ENCODE measurements at places on chromosomes 5 and 9. TPM values are rescaled to one million over a fixed set of nuclear protein-coding genes. Genes with fewer than 3 reads are reported as not detected.

DDX4 gene
- 0.24 TPM for polyA plus RNA-seq

FOXD4L3 gene
- polyA plus RNA-seq: 0.24 TPM

DNAJC18 gene
- polyA plus RNA-seq: 43.3 TPM

SLC27A6 gene
- 3.6 TPM for polyA plus RNA-seq

NSUN2 gene
- 36.2 TPM for polyA plus RNA-seq

UHRF2 gene
- polyA plus RNA-seq: 55.4 TPM

PCDHB4 gene
- polyA plus RNA-seq: 6.3 TPM

LECT2 gene
- 2.1 TPM for polyA plus RNA-seq

- no peaks in the 10 kb centered on the region for H3K27me3 ChIP-seq
- no peak for DNase-seq
- no peaks in the 10 kb centered on the region for H3K36me3 ChIP-seq
Observed at GRCh38 chr5:23302438-23302837, 205.0 kb upstream of the PRDM9 start.

DNA sequence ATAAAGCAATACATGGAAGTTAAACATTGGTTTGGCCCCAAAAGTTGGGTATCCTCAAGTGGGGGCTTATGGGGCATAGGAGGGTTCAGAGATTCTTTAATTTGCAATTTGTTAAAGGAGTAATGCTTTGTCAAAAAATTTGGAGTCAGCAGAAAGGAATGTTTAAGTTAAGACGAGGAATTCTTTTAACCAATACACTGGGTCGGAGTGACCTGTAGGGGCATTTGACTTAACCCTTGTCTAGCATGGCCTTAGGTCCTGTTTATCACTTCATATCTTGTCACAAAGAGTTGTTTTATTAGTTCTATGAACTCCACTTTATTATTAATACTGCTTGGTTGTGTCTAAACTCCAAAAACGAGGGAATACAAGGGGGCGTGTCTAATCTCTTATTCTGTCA is 656.1 kb upstream of the RORB start:
- no peak for DNase-seq
- no peaks in the 10 kb centered on the region for H3K27me3 ChIP-seq
- H3K27ac ChIP-seq: no peak overlapping the region
- no peak overlapping the region for H3K4me3 ChIP-seq
- no peaks in the 10 kb centered on the region for H3K36me3 ChIP-seq

GRCh38 chr5:172902497-172903472 is 56.4 kb upstream of the RPL26L1 start:
- peak overlapping the region; percentile 16 for H3K27ac ChIP-seq
- no peak overlapping the region for H3K4me3 ChIP-seq
- H3K36me3 ChIP-seq: peaks cover 58% of the 10 kb centered on the region
- peak; percentile 59 for DNase-seq
- H3K27me3 ChIP-seq: no peaks in the 10 kb centered on the region

DNA sequence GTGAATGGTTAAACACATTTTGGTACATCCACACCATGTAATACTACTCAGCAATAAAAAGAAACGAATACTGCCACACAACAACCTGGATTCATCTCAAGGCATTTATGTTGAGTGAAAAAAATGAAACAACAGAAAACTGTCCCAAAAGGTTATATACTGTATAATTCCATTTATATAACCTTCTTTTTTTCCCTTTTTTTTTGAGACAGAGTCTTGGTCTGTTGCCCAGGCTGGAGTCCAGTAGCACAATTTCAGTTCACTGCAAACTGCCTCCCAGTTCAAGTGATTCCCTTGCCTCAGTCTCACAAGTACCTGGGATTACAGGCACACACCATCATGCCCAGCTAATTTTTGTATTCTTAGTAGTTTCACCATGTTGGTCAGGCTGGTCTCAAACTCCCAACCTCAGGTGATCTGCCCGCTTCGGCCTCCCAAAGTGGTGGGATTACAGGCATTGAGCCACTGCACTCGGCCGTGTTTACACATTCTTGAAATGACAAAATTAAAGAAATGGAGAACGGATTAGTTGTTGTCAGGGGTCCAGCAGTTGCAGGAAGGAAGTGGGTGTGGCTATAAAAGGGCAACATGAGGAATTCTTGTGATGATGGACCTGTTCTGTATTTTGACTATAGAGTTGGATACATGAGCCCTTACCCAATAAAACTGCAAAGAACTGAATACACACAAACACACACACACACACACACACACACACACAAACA is 17.4 kb downstream of the PPP6C start:
- H3K27me3 ChIP-seq: no peaks in the 10 kb centered on the region
- H3K36me3 ChIP-seq: peaks cover 20% of the 10 kb centered on the region
- H3K4me1 ChIP-seq: no peaks in the 10 kb centered on the region
- no peak overlapping the region for H3K27ac ChIP-seq
- DNase-seq: no peak
- H3K4me3 ChIP-seq: no peak overlapping the region

DNA sequence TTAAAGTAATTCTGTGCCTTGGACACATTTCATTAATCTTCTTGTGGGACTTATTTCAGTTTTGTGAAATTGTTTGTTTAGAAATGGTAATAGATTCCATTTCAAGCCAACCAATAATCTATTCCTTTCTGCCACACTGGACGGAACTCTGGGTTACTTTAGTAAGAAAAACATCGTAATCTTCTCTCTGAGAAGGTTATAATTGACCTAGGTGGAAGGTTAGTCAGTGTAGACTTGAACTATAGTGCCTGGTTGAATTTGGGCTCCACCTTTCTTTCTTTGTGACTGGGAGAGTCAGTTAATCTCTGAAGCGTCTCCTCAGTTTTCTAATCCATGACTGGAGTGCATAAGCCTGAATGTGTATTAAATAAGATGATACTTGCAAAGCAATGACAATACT is 89.7 kb upstream of the PRLR start:
- H3K4me3 ChIP-seq: no peak overlapping the region
- DNase-seq: no peak
- no peaks in the 10 kb centered on the region for H3K36me3 ChIP-seq
- H3K4me1 ChIP-seq: no peaks in the 10 kb centered on the region
- H3K27me3 ChIP-seq: no peaks in the 10 kb centered on the region

DNA sequence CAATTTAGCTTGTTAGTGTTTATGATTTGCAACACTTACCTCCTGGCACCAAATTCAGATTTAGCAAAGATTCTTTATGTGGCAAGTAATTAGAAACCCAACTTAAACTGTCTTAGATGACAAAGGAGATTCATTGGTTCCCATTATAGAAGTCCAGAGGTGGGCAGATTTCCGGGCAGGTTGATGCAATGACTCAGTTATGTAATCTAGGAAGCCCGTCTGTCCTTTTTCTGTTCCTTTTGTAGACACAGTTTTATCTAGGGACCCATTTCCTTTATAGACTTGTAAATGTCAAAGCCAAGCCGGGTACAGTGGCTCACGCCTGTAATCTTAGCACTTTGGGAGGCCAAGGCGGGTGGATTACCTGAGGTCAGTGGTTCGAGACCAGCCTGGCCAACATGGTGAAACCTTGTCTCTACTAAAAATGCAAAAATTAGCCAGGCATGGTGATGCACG is 20.3 kb upstream of the ANKRD33B start:
- H3K4me3 ChIP-seq: no peak overlapping the region
- DNase-seq: no peak
- no peaks in the 10 kb centered on the region for H3K27me3 ChIP-seq

GRCh38 chr5:177957241-177957640 is 38.8 kb downstream of the PROP1 start:
- DNase-seq: no peak
- H3K36me3 ChIP-seq: peaks cover 6% of the 10 kb centered on the region
- H3K27me3 ChIP-seq: no peaks in the 10 kb centered on the region
- no peak overlapping the region for H3K4me3 ChIP-seq
- H3K4me1 ChIP-seq: no peaks in the 10 kb centered on the region

GRCh38 chr9:83536332-83536731 is 1.9 kb downstream of the FRMD3 start:
- H3K4me1 ChIP-seq: peaks cover 19% of the 10 kb centered on the region
- peak overlapping the region; percentile 75 for H3K4me3 ChIP-seq
- H3K27ac ChIP-seq: no peak overlapping the region
- DNase-seq: no peak
- peaks cover 9% of the 10 kb centered on the region for H3K27me3 ChIP-seq
- no peaks in the 10 kb centered on the region for H3K36me3 ChIP-seq

GRCh38 chr5:95848701-95849100 is 26.2 kb upstream of the GLRX start:
- H3K36me3 ChIP-seq: no peaks in the 10 kb centered on the region
- H3K4me3 ChIP-seq: no peak overlapping the region
- no peak for DNase-seq
- no peak overlapping the region for H3K27ac ChIP-seq

- no peaks in the 10 kb centered on the region for H3K4me1 ChIP-seq
- H3K4me3 ChIP-seq: no peak overlapping the region
- no peak overlapping the region for H3K27ac ChIP-seq
- DNase-seq: no peak
Observed at GRCh38 chr9:108133680-108134079, 644.1 kb upstream of the KLF4 start.

Data from spinal cord (tissue), 10 donors.